Hematopoietic multipotent progenitor cell treated with erythropoietin and hydrocortisone succinate and interleukin-3 and kit ligand, for 15 days (in vitro differentiated cells): ENCODE measurements at places on chromosomes 4 and X.
A peak's percentile ranks its signal among the peaks of the same experiment; 100 is the strongest.

DNA sequence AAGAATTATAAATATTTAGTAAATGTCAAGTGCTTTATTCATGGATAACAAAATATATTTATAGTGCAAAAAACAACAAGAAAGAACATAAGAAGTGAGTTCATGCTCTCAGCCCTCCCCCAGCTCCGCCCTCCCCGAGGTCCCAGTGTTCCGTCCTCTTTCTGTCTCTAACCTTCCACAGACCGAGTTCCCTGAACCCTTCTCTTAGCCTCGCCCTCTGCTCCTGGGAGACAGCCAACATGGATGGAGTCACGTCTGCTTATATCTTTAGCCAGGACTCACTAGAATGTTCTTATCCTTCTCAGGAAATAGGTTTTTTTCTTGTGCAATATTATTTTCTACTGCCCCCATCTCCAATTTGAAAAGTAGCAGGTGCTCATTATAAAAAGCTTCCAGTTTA lies 40.1 kb upstream of the HELT start:
- no peak for DNase-seq

GRCh38 chrX:20388594-20388993 lies 121.9 kb upstream of the RPS6KA3 start:
- DNase-seq, result no peak

DNA sequence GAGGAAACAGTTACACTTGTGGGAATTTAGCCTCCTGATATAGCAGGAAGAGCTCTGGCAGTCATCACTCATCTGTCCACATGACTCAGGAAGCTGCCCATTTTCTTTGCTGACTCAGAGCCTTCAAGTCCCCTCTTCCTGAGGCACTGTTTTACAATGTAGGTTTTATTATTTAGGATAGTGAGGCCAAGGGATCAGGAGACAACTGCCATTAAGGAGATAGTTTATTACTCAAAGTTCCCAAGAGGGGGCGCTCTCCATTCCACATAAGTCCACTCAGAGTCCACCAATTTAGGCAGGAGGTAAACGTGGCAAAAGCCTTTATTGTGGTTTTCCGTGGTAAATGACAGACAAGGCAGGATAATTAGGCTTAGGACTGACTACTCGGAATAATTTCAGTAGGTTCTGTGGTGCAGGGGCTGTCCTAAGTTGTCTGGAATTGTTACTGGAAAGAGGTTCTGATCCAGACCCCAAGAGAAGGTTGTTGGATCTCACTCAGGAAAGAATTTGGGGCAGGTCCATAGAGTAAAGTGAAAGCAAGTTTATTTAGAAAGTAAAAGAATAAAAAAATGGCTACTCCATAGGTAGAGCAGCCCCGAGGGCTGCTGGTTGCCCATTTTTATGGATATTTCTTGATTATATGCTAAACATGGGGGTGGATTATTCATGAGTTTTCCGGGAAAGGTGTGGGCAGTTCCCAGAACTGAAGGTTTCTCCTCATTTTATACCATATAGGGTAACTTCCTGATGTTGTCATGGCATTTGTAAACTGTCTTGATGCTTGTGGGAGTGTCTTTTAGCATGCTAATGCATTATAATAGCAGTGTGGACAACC lies 96.0 kb upstream of the RAB40AL start:
- peak; percentile 4 for DNase-seq

- no peak for DNase-seq
Measured at GRCh38 chr4:78568640-78569305, 17.2 kb downstream of the ANXA3 start.

GRCh38 chr4:130600706-130601105 lies 1504.8 kb downstream of the C4orf33 start:
- DNase-seq, result no peak

- no peak for DNase-seq
Measured at GRCh38 chr4:67883458-67883857, 344 bp downstream of the TMPRSS11D start.

GRCh38 chr4:3074846-3075651 lies 568 bp downstream of the HTT start:
- peak; percentile 34 for DNase-seq

- DNase-seq, result no peak
Measured at GRCh38 chrX:116238567-116239255, 68.2 kb downstream of the AGTR2 start.

DNA sequence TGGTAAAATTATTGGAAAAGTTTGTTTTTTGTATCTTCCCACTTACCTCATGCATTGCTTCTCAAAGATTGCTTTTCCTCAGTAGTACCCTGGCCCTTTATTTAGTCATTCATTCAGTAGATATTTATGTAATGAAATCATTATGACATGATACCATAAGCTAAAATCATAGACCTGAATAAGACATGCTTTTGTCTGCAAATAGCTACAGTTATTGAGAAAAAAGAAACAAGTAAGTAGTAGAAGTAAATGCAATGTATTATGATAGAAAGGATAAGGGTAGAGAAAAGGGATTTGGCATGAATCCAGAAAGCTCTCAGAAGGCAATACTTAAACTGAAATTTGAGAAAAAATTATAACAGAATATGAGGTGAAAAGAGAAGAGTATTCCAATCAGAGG lies 352.5 kb downstream of the GPM6A start:
- no peak for DNase-seq

DNA sequence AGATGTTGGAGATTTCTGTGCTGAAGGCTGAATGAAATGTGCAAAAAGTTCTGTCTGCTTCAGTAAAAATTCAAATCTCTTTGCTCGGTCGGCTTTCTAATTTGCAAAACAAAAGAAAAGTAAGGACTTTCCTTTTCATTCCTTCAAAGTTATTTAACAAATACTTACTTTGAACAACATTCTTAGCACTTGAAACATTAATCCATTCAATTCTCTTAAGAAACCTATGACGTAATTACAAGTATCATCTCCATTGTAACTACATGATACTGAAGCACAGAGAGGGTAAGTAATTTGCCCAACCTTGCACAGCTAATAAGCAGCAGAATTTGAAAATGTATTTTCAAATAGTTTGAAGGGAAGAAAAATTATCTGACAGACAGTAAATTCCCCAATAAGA lies 6.9 kb downstream of the SMARCA1 start:
- DNase-seq, result no peak

- DNase-seq, result no peak
Measured at GRCh38 chr4:88027611-88028608, 20.5 kb downstream of the PKD2 start.

DNA sequence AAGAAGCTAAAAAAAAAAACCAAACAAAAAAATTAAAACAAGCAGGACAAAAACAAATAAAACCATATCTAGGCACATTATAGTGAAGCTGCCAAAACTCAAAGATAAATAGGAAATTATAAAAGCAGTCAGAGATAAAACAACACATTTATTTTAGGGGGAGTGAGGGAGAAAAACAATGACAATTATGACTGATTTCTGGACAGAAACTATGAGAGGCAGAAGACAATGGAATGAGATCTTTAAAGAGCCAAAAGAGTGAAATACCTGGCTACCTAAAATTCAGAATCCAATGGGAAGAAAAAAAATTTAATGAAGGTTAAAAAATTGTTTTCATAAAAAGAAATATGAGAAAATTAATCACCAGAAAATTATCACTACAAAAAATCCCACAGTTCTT lies 33.4 kb downstream of the C4orf50 start:
- DNase-seq, result no peak

- DNase-seq, result no peak
Measured at GRCh38 chr4:13413729-13414437, 70.3 kb downstream of the RAB28 start.

- no peak for DNase-seq
Measured at GRCh38 chr4:82429728-82430192, 502 bp downstream of the HNRNPDL start.

DNA sequence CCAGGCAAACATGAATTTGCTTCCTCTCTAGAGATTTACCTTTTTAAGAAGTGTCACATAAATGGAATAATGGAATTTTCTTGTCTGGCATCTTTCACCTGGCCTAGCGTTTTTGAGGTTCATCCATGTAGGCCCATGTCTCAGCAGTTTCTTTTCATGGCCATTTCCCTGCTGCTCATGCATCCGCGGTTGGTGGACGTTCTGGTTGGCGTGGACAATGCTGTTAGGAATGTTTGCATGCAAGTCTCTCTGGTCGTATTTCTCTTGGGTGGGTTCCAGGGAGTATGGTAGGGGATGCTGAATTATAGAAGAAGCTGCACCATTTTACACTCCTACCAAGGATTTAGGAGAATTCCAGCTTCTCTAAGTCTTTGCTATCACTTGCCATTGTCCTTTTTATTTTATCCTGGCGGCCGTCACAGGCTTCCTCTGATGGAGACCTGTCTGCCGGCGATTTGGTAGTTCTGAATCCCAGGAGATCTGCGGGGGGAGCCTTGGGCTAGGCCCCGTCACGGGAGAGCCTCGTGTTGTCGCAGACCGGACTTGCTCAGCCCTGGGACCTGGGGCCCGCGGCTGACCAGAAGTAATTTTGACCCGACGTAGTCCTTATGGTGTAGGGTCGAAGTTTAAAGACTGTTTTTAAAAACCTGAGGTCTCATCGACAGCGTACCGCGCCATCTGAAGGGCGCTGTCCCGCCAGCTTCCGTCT lies 56.9 kb upstream of the TADA2B start:
- no peak for DNase-seq
